Activated naive CD8-positive, alpha-beta T cell treated with anti-CD3 and anti-CD28 coated beads, Interleukin-2, amount 10 ng/mL, durations not matched to agents 7 days and 5 days (primary cell): ENCODE measurements at places on chromosomes 11 and 22.
A peak's percentile ranks its signal among the peaks of the same experiment; 100 is the strongest.

DNA sequence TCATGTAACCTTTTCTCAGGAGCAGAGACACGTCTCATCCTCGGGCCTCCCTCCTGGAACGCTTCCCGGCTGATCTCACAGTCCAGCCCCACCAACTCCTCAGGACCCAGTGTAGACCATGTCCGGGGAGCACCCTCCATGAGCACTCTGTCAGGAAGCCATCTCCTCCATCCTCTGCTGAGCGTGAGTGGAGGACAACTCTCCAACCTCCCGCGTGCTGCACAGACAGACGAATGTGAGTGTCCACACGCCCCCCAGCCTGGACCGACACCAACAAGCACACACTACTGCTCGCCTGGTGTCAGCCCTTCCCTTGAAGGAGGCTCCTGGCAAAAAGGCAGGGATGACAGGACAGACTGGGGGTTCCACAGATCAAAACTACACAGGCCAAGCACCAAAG is 86.6 kb downstream of the SHANK2 start:
- no peak for DNase-seq
- H3K27ac ChIP-seq = no peak overlapping the region
- H3K27me3 ChIP-seq = no peaks in the 10 kb centered on the region
- H3K4me3 ChIP-seq = no peak overlapping the region
- no peaks in the 10 kb centered on the region for H3K4me1 ChIP-seq
- H3K36me3 ChIP-seq = no peaks in the 10 kb centered on the region

DNA sequence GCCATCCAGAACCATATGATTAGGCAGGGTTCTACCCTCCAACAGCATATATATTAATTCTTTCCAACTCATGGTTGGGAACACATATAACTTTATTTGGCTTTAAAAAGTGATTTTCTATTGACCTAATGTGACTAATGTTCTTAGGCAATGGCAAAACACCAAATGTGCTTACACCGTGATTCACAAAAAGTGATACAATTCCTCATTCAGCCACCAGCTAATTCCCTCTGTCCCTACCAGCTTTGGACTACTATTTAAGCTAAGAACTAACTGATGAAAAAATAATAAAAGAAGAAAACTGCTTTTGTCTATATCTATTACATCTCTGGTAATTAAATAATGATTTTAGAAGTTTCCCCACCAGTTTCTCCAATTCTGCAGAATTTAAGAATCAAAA is 4.7 kb downstream of the CTSC start:
- H3K36me3 ChIP-seq = peaks cover 68% of the 10 kb centered on the region
- no peak overlapping the region for H3K4me3 ChIP-seq
- no peak overlapping the region for H3K27ac ChIP-seq
- no peak for DNase-seq
- H3K27me3 ChIP-seq = no peaks in the 10 kb centered on the region

GRCh38 chr11:105057432-105057831 is 12.3 kb upstream of the CARD16 start:
- H3K36me3 ChIP-seq = no peaks in the 10 kb centered on the region
- H3K27me3 ChIP-seq = no peaks in the 10 kb centered on the region
- no peak overlapping the region for H3K27ac ChIP-seq
- no peak for DNase-seq
- no peak overlapping the region for H3K4me3 ChIP-seq

DNA sequence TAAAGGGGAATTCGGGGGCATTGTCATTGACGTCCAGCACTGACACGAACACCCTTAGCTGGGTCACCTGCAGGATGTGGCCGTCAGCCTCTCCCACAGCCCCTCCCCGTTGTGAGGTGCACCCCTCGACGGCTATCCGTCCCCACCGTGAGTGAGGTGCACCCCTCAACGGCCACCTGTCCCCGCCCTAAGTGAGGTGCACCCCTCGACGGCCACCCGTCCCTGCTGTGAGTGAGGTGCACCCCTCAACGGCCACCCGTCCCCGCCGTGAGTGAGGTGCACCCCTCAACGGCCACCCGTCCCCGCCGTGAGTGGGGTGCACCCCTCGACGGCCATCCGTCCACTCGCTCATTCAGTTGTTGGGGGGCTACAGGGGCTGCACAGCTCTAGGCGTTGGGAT is 2.9 kb downstream of the CDHR5 start:
- H3K27me3 ChIP-seq = no peaks in the 10 kb centered on the region
- H3K27ac ChIP-seq = peak overlapping the region; percentile 42
- no peak for DNase-seq

GRCh38 chr11:47861728-47862127 is 13.6 kb upstream of the NUP160 start:
- peaks cover 19% of the 10 kb centered on the region for H3K4me1 ChIP-seq
- H3K27me3 ChIP-seq = no peaks in the 10 kb centered on the region
- no peak overlapping the region for H3K4me3 ChIP-seq
- H3K27ac ChIP-seq = no peak overlapping the region
- peaks cover 1% of the 10 kb centered on the region for H3K36me3 ChIP-seq

DNA sequence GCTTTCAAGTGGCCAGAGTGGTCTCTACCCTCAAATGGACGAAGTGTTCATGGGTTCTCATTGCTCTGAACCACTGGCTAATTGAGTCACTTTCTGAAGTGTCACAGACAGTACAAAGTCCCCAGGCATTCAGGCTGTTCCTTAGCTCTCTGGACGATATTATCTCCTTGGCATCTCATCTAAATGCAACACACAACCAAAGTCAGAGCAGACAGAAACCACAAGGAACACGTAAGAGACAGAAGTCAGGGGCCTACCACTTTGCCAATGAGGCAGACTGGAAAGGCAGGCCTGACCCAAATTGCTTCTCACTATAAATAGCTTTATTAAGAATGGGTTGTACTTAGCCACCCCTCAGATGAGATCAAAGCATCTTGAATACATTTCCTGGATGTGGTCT is 29.0 kb upstream of the LDLRAD3 start:
- no peak for DNase-seq
- H3K27me3 ChIP-seq = peaks cover 6% of the 10 kb centered on the region
- H3K36me3 ChIP-seq = no peaks in the 10 kb centered on the region

DNA sequence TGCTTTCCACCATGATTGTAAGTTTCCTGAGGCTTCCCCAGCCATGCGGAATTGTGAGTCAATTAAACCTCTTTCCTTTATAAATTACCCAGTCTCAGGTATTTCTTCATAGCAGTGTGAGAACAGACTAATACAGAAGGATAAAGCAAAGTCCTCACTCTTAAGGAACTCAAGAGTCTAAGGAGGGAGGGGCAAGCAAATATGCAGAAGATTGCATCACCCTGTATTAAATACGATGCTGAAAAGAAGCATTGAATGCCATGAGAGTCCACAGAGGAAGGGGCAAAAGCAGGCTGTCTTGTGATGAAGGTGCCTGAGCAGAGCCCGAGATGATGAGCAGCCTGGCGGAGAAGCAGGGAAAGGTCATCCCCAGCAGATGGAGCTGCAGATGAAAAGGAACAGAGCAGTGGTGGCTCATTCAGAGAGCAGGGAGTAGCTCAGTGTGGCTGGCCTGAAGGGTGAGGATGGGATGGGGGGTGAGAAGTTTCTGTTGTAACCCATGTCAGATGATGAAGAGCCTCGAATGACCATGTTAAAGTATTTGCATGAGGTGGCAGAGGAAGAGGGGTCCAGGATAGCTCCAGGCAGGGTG is 6.3 kb upstream of the IZUMO1R start:
- H3K4me1 ChIP-seq = no peaks in the 10 kb centered on the region
- no peak for DNase-seq
- H3K27me3 ChIP-seq = peaks cover 12% of the 10 kb centered on the region

- DNase-seq = no peak
- H3K27me3 ChIP-seq = no peaks in the 10 kb centered on the region
- peaks cover 11% of the 10 kb centered on the region for H3K36me3 ChIP-seq
Measured at GRCh38 chr11:203056-203944, 3.9 kb downstream of the BET1L start.

- peaks cover 15% of the 10 kb centered on the region for H3K36me3 ChIP-seq
- H3K27ac ChIP-seq = no peak overlapping the region
- H3K27me3 ChIP-seq = no peaks in the 10 kb centered on the region
- H3K4me1 ChIP-seq = peaks cover 24% of the 10 kb centered on the region
Measured at GRCh38 chr11:18523084-18523483, 3.7 kb downstream of the TSG101 start.

DNA sequence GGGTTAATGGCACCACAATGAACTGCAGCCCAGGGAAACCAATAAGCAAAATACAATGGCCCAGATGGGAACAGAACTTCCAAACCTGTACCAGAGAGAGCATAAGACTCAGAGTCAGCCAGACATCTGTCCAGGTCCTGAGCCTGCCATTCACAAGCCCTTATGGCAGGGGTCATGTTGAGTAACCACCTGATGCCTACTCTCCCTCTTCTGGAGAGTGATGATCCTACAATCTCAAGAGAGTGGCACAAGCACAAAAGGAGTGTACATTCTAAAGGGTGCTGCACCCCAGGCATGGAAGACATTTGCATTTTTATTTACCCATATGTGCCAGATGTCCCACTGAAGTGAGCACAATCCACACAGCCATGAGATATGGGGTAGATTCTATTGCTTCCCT is 10.6 kb downstream of the TENM4 start:
- H3K4me3 ChIP-seq = no peak overlapping the region
- H3K36me3 ChIP-seq = no peaks in the 10 kb centered on the region
- H3K27ac ChIP-seq = no peak overlapping the region
- H3K27me3 ChIP-seq = peaks cover 8% of the 10 kb centered on the region

DNA sequence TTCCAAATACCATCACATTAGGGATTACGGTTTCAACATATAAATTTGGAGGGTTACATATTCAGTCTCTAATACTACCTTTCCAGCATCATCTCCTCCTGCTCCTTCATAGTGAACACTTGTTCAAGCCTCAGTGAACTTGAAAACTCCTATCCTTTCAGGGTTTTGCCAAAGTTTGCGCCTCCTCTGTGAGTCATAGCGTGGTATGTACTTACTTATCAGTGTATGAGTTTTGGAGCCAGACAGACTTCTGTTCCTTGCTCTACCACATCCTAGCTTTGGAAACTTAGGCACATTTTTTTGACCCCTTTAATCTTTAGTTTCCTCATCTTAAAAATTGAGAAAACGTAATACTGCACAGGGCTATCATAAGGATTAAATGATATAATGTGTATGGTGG is 160.1 kb upstream of the ZC3H12C start:
- H3K4me1 ChIP-seq = no peaks in the 10 kb centered on the region
- no peak overlapping the region for H3K27ac ChIP-seq
- DNase-seq = no peak
- no peaks in the 10 kb centered on the region for H3K36me3 ChIP-seq
- H3K4me3 ChIP-seq = no peak overlapping the region
- peaks cover 8% of the 10 kb centered on the region for H3K27me3 ChIP-seq

DNA sequence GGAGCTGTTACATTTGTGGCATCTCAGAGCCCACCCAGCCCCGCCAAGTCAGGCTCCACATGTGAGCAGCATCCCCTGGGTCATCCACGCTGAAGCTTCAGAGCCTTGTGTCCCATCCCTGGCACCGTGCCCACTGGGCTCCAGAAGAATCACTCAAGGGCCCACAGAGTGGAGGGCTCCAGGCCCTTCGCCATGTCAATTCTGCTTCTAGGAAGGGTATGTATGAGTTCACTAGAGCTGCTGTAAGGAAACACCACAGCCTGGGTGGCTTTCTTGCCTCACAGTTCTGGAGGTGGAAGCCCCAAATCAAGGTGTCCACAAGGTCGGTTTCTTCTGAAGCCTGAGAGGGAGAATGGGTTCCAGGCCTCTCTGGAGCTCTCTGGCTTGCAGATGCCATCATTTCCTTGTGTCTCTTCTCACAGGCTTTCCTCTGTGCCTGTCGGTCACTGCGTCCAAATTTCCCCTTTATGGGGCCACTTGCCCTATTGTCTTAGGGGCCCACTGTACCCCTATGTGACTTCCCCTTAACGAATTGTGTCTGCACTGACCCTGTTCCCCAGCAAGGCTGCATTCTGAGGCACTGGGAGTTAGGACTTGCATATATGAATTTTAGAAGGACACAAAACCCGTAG is 1476.0 kb downstream of the TBC1D22A start:
- no peaks in the 10 kb centered on the region for H3K36me3 ChIP-seq
- no peak for DNase-seq
- H3K27me3 ChIP-seq = peaks cover 6% of the 10 kb centered on the region
- H3K27ac ChIP-seq = no peak overlapping the region

- H3K36me3 ChIP-seq = peaks cover 38% of the 10 kb centered on the region
- no peak for DNase-seq
- peak overlapping the region; percentile 76 for H3K4me3 ChIP-seq
- H3K4me1 ChIP-seq = peaks cover 78% of the 10 kb centered on the region
Measured at GRCh38 chr22:30309951-30310741, 16.6 kb downstream of the TBC1D10A start.

DNA sequence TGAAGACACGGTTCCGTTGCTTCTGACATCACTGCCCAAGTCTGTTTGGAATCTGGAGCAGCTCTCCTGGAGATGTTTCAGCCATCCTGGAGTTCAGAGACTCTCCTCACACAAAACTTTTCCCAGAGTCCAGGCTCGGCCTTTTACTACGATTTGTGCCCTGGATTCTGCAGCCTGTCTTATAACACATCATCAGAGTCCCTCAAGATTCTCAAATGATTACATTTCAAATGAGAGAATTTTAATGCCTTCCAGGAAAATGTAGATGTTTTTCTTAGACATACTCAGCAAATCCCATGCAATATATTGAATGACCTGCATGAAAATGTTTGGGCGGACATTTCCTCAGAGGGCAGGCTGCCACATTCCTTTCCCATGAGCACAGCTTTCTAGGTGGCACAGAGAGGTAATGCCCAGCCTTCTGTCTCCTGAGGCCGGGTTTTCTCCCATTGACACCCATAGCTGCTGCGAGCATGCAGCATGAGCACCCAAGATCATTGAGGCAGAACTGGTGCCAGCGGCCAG is 129.1 kb downstream of the SNX19 start:
- no peaks in the 10 kb centered on the region for H3K36me3 ChIP-seq
- no peak overlapping the region for H3K4me3 ChIP-seq
- no peaks in the 10 kb centered on the region for H3K4me1 ChIP-seq
- peaks cover 7% of the 10 kb centered on the region for H3K27me3 ChIP-seq
- no peak for DNase-seq

DNA sequence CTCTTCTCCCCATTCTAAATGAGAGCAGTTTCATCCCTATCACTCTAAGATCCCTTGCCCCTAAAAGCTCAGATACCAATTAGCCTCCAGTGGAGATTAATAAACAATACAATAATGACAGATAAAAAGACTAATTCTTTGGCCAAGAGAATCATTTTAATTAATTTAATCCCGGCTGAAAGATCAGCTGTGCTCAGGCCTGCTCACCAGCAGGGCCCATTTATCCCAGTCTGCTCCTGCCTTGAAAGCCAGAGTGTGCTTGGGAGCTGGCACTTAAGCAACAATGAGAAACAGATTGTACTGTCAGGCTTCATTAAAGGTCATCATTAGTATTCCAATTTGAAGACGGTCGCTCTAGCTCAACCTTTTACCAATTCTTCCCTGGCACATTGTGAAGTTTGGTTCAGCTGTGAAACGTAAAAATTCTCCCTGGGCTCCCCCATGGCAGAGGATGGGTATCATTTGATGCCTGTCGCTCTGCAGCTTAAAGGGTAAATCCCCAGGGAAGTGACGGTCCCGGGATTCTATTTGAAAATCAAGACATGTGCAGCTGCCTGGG is 36.1 kb upstream of the HTATIP2 start:
- no peaks in the 10 kb centered on the region for H3K4me1 ChIP-seq
- no peak for DNase-seq
- H3K27ac ChIP-seq = no peak overlapping the region
- H3K27me3 ChIP-seq = peaks cover 18% of the 10 kb centered on the region
- H3K4me3 ChIP-seq = no peak overlapping the region
